ENCODE measurements at places on chromosomes 6 and 20.

GRCh38 chr6:155589190-155589589, 133.6 kb upstream of the NOX3 start:
- no peak for DNase-seq

GRCh38 chr6:158333094-158333493, 20.8 kb downstream of the TULP4 start:
- DNase-seq: no peak

GRCh38 chr6:107679457-107679856, 144.7 kb downstream of the SCML4 start:
- DNase-seq: no peak

- DNase-seq: no peak
Measured at GRCh38 chr6:109340811-109341210, 41.5 kb downstream of the CD164 start.

DNA sequence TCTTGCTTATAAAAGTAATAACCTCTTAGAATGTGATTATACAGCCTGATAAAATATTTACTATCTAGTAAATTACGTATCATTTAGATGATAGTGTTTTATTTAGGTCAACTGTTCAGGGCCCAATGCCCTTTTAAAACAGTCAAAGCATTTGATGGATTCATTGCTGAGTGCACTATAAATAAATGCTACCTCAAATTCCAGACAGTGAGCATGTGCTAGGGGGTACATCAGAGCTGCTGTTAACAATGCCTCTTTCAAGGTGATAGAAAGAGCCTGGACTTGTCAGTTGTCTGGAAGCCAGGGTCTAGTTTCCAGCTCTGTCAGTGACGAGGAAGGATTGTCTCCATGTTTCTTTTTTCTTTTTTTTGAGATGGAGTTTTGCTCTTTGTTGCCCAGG, 7.5 kb upstream of the TMEM242 start:
- no peak for DNase-seq

GRCh38 chr20:17418737-17419136, 112.4 kb downstream of the BFSP1 start:
- no peak for DNase-seq

DNA sequence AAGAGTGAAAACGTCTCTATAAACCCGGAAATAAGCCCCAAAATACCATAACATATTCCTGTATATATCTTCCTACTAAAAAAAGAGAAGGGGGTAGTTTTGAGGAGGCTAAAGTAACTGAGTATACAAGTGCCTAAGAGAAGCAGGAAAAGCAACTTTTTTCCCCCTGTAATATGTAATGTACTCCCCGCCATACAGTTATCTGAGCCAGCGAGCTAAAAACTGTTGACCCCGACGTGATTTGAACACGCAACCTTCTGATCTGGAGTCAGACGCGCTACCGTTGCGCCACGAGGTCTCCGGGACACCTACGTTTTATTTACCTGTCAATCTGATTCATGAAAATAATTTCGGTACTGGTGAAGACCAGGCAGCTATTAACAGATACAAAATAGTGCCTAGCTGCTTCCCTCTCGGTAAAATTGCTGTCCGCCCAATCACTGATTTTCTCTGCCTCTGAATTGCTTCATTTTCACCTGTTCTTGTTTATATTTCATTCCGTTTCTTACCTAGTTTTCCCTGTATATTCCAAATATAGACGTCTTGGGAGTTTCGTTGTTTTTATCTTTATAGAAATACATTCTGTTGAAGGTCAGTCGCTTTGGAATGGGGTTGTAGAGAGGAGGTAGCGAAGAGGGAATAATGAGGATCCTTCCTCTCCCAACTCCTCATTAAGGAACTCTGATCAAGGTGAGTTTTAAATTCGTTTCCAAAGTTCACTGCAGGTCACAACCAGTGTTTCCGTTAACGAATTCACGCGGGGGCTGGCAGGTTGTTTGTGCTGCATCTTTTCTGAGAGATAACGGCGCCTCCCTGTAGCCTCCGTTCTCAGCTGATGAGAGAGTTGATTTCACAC, 33.6 kb upstream of the BTN3A2 start:
- DNase-seq: no peak

DNA sequence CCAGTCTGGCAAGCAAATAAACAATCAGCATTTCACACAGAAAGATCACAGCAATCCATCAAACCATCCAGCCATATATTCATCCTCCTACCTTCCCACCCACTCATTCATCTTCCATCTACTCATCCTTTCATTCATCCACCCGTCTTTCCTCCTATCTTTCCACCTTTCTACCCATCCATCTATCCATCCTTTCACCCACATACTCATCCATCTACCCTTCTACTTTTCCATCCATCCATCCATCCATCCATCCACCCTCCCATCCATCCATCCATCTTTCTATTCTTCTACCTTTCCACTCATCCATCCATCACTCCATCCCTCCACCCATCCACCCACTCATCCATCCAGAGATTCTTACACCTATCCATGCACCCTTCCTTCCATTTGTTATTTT, 49.3 kb downstream of the KIAA0319 start:
- no peak for DNase-seq

DNA sequence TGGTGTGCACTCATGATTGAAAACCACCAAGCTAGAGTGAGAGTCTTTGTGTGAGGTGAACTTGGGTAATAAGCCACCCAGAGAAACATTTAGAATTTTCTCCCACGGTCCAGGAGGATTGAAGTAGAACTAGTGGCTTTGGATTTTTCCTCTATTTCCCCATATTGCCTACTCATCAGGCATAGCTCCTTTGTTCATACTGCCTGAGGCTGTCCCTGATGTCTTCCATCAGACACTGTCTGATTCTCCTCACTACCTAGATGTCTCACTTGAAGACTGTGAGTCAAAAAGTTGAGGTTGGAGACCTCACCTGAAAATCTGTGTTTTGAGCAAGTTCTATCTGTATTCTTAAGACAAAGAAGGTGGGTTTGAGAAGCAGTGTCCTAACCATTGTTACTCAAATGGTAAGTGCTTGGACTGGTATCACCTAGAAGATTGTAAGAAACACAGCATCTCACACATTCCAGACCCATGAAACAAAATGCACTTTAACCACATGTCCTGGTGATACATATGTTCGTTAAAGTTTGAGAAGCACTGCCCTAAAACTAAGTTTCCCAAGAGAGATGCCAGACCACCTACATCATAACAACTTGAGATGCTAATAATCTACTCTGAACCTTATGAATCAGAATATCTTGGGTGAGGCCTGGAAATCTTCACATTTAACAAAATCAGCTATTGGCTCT, 523.4 kb upstream of the BTBD3 start:
- DNase-seq: no peak

- DNase-seq: no peak
Measured at GRCh38 chr6:87333033-87333432, 4.0 kb upstream of the GJB7 start.

DNA sequence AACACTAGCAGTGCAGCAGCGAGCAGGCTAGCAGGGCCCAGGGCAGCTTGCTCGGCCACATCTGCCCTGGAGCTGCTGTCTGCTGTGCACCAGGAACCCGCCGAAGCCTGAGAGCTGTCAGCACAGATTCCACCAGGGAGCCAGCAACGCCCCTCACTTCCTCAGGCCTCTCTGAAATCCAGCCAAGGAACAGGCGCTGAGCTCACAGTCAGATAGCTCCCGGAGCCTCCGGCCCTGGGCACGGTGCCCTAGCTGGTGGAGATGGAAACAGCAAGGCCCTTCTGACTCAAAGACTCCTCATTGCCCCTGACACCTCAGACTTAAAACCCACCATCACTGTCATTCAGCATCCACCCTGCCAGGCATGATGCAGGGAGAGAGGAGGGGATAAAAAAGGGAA, 839.4 kb downstream of the MAFB start:
- no peak for DNase-seq

- DNase-seq: no peak
Measured at GRCh38 chr6:46808806-46809205, 15.6 kb downstream of the MEP1A start.

DNA sequence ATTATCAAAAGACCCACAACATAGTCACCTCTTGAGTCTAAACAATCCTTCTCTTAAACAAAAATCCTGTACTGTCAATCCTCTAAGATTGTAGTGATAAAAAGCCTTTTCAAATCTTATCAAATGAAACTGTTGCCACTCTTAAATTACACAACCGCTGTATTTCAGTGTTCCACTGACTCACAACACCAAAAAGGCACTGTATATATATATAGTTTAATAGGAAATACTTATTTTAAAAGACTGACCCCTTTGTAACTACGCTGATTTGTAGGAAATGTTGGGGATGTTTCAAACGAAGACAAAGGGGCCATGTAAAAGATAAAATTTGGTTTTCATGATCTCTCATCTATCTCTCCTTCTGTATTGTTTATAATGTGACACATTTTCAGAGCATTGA, 14.1 kb downstream of the CPNE1 start:
- DNase-seq: no peak

DNA sequence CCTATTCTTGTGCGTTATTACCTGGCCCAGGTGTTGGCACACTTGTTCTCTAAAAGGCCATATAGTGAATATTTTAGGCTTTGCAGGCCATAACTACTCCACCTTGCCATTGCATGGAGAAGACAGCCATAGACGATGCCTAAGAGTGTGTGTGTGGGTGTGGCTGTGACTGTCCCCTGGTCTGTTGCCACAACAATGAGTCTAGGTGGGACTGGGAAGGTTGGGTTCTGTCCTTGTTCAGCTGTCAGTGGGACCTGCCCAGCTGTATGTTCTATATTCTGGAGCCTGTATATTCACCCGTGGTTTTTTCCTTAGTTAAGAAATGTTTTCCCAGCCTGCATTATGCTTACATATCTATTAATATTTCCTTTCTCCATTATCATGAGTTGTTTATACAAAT, 38.6 kb downstream of the CEP43 start:
- DNase-seq: no peak

GRCh38 chr6:163725008-163725941, 310.8 kb downstream of the QKI start:
- DNase-seq: no peak

- no peak for DNase-seq
Measured at GRCh38 chr6:144947398-144947976, 662.4 kb downstream of the UTRN start.

DNA sequence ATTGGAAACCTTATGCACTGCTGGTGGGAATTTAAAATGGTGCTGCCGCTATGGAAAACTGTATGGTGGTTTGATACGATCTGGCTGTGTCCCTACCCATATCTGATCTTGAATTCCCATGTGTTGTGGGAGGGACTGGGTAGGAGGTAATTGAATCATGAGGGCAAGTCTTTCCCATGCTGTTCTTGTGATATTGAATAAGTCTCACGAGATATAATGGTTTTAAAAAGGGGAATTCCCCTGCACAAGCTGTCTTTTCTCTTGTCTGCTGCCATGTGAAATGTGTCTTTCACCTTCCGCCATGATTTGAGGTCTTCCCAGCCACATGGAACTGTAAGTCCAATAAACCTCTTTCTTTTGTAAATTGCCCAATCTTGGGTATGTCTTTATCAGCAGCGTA, 4.9 kb downstream of the TAP2 start:
- no peak for DNase-seq

- DNase-seq: no peak
Measured at GRCh38 chr6:4941782-4942672, 61.8 kb downstream of the RPP40 start.

DNA sequence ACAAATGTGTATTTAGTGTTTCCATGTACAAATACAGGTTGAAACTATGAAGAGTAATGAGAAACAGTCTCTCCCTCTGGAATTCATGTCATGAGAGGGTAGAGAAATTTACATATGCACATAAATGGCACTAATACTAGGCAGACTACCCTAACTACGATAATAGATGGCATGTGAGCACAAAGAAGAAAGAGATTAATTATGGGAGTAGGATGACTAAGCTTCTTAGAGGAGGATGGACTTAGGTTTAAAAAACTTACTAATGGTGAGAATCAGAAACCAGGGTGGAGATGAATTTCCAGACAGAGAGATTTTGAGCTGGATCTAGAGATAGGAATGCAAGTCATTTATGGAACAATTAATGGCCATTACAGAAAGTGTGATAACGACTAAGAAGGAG, 225.3 kb upstream of the HTR1E start:
- DNase-seq: no peak

GRCh38 chr6:20148433-20148832, 63.8 kb downstream of the MBOAT1 start:
- DNase-seq: no peak

- no peak for DNase-seq
Measured at GRCh38 chr6:137879299-137879698, 12.2 kb downstream of the TNFAIP3 start.

DNA sequence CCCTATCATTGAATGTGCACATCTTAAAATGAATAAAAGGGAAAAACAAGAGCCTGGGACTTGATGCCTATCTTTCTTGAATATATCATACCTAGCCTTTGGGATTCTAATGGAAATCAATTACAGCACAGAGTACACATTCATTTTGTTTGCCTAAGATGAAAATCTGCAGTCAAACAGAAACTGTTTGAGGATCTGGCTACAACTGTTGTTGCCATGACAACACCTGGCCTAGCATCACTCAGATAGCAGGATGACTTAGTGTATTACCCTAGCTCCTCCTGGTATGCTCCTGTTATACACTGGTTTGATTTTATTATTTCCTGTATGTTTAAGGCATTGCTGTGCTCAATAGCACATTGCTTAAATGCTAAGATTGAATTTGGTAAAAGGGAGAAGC, 71.5 kb upstream of the LAMP5 start:
- no peak for DNase-seq

GRCh38 chr6:43912116-43912577, 142.1 kb downstream of the VEGFA start:
- no peak for DNase-seq

GRCh38 chr6:166026586-166027126, 141.0 kb downstream of the TBXT start:
- no peak for DNase-seq

GRCh38 chr20:8756410-8756809, 312.5 kb upstream of the PLCB4 start:
- no peak for DNase-seq

DNA sequence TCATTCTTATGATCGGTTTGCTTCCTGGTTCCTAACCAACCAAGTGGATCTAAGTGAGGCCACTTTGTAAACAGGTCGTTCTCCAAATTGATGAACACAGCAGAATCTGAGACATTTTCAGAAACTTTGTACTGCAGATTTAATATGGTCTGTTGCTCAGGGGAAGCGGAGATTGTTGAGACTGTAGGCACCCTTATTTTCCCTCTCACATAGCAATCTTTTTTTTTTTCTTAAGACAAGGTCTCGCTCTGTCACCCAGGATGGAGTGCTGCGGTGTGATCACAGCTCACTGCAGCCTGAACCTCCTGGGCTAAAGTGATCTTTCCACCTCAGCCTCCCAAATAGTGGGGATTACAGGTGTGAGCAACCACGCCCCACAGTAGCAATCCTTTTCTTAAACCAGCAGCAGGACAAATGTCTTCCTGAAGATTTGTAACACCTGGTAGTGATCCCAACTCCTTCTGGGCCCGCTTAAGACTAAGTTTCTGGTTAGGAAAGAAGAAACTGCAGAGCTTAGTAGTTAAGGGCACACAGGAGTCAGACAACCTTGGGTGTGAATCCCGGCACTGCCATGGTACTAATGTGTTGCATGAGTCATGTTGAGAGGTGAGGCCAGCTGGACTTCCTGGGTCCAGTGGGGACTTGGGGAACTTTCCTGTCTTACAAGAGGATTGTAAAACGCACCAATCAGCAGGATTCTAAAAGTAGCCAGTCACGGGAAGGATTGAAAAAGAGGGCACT, 48.4 kb upstream of the EZR start:
- no peak for DNase-seq

Measured in activated CD8-positive, alpha-beta memory T cell treated with anti-CD3 and anti-CD28 coated beads for 1 hour (primary cell).